ENCODE measurements at places on chromosomes 7 and 10.

DNA sequence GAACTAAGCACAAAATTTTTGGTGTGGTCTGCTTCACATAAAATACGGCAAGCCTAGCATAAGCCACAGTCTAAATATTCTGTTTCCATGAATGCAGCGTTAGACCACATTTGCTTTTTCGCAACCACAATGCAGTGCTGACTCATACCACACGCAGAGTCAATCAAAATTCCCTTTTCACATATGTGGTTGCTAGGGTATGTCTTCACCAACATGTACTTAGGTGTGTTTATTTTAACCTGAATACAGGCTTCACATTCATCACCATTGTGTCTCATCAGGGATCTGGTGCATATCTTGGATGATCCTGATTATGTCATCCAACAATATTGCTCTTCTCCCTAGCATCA is 90.8 kb downstream of the CHN2 start:
- no peak for DNase-seq

GRCh38 chr10:11959966-11960365 is 82.6 kb downstream of the UPF2 start:
- no peak for DNase-seq

DNA sequence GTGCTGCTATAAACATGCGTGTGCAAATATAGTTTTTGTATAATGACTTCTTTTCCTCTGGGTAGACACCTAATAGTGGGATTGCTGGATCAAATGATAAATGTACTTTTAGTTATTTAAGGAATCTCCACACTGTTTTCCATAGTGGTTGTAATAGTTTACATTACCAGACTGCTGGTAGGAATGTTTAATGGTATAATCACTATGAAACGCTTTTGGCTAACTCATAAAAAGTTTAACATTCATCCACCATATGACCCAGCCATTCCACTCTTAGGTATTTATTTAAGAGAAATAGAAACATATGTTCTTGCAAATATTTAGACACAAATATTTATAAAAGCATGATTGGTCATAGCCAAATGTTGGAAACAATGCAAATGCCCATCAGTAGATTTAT is 32.1 kb upstream of the TFEC start:
- DNase-seq: no peak

DNA sequence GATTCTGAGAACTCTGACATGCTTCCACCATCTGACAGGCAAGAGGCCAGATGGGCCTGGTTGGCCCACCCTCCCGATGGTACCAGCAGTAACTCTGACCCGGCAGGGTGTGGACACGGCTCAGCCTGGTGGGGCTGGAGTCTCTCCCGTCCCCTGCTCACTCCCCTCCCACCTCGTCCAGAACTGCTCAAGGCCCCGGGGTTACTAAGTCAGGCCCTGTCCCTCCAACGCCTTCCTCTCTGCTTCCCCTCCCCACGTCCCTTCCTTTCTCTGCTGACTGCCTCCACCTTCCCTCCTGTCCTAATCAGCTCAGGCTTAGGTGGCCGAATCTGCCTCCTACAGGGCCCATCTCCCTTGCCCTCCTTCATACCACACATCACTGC is 12.5 kb downstream of the CALML5 start:
- no peak for DNase-seq

GRCh38 chr7:44306606-44307005 is 18.8 kb downstream of the CAMK2B start:
- no peak for DNase-seq
